Hepatocyte (in vitro differentiated cells): ENCODE measurements at places on chromosomes 4 and X. TPM values are rescaled to one million over a fixed set of nuclear protein-coding genes. Genes with fewer than 3 reads are reported as not detected.
A peak's percentile ranks its signal among the peaks of the same experiment; 100 is the strongest.

- no peak for DNase-seq
- H3K36me3 ChIP-seq, result no peaks in the 10 kb centered on the region
- no peaks in the 10 kb centered on the region for H3K27me3 ChIP-seq
- H3K27ac ChIP-seq, result no peak overlapping the region
These were observed 93.2 kb upstream of the FAM47B start for GRCh38 chrX:34849371-34849770.

GRCh38 chrX:8720136-8720535, 11.8 kb downstream of the ANOS1 start:
- H3K4me3 ChIP-seq, result no peak overlapping the region
- no peaks in the 10 kb centered on the region for H3K36me3 ChIP-seq
- no peak for DNase-seq
- H3K4me1 ChIP-seq, result no peaks in the 10 kb centered on the region

DNA sequence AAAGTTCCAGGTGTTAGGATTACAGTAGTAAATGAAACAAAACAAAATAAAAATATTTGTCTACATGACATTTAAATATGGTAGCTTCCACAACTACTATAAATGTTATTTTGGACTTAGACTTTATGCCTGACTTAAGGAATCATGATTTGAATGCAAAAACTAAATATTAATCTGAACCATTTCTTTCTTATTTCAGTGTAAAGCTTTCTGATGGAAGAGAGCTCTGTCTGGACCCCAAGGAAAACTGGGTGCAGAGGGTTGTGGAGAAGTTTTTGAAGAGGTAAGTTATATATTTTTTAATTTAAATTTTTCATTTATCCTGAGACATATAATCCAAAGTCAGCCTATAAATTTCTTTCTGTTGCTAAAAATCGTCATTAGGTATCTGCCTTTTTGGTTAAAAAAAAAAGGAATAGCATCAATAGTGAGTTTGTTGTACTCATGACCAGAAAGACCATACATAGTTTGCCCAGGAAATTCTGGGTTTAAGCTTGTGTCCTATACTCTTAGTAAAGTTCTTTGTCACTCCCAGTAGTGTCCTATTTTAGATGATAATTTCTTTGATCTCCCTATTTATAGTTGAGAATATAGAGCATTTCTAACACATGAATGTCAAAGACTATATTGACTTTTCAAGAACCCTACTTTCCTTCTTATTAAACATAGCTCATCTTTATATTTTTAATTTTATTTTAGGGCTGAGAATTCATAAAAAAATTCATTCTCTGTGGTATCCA, 1.6 kb downstream of the CXCL8 start:
- H3K36me3 ChIP-seq, result no peaks in the 10 kb centered on the region
- no peaks in the 10 kb centered on the region for H3K27me3 ChIP-seq
- no peak overlapping the region for H3K27ac ChIP-seq
- no peaks in the 10 kb centered on the region for H3K4me1 ChIP-seq
- DNase-seq, result no peak
- H3K4me3 ChIP-seq, result no peak overlapping the region

DNA sequence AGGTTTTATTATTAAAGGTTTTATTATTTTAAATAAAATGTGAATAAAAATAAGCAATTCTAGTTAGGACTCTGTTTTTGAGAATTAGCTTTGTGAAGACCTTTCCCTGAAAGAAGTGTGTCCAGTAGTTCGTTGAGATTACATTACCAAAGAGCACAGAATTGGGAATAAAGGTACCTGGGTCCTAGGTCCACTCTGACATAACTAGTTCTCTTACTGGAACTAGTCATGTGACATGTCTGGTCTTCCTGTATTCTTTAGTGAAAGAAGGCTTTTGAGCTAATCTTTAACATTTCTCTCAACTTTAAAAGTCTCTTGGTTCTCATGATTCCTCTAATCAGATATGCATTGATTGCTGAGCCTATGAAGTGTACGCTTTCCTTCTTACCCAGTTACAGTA, 292.0 kb upstream of the SMIM31 start:
- peak; percentile 29 for DNase-seq
- H3K4me1 ChIP-seq, result no peaks in the 10 kb centered on the region
- H3K27me3 ChIP-seq, result no peaks in the 10 kb centered on the region
- no peak overlapping the region for H3K4me3 ChIP-seq

DNA sequence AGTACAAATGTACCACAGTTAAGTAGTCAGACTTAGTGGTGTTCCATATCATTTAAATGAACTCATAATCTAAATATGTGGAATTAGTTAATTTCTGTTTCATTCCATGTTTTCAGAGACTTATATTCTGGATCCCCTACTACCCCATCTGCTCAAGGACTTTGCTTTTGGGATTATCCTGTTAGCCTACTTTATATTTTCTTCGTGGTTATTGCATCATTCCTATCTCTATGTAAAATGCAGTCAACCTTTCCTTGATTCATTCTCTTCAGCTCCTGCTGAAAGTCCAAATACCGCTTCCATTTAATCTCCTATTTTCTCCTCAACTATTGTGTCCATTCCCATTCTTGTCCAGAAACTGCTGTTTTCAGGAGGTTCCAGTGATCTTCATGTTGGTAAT, 25.1 kb downstream of the SLC30A9 start:
- H3K4me1 ChIP-seq, result no peaks in the 10 kb centered on the region
- no peak for DNase-seq
- H3K27me3 ChIP-seq, result no peaks in the 10 kb centered on the region
- no peak overlapping the region for H3K4me3 ChIP-seq
- H3K36me3 ChIP-seq, result no peaks in the 10 kb centered on the region

The CENPVL3 gene
- 0.28 and 0.83 TPM in 2 replicates for total RNA-seq
